ENCODE measurements at places on chromosomes 6 and 20.

- DNase-seq, result no peak
These were observed 125.1 kb upstream of the NXT1 start for GRCh38 chr20:23225407-23226060.

DNA sequence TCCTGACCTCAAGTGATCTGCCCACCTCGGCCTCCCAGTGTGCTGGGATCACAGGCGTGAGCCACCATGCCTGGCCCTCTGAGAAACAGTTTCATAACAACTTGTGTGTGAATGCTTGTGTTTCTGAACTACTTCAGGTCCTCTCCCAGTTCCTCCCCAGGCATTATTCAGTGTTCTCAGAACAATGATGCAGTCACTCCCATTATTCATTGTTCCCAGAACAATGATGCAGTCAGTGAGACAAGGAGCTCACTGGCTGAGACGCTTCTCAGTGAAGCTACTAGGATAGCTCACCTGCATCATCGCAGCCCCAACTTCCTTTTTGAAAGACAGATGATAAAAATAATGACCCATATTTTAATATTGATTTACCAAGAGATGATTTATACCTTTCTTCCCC, 71.5 kb downstream of the NDUFAF5 start:
- no peak for DNase-seq

DNA sequence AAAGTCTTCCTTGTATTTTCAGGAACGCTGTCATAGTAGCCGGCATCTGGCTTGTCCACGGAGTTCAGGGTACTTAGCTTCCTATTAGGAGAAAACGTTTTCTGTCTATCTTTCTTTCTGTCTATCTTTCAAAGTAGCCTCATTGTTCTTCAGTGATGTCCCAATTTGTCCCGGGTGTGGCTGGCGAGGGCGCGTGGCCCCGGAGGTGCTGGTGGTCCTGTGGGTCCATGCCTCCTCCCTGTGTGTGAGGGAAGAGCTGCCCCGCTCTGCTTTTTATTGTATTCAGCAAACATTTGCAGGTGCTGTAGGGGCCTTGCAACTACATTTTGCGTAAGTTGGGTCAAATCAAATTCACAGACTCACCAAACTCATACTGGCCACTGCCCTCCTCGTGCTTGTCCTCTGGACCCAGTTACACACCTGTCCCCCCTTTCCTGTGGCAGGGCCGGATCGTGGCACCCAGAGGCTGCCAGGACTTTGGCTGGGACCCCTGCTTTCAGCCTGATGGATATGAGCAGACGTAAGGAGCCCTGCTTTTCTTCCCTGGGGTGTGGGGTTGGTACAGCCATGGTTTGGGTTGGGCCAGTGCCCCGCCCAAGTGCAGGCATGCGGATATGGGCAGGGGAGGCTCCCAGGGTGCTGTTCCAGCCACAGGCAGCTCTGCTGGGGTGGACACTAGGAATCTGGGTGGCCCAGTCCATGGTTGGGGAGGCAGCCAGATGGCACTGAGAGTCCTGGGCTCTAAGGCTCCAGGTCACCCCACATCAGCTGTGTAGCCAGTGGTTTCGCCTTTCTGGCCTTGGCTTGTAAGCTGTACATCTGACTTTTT, 12.3 kb downstream of the ITPA start:
- no peak for DNase-seq

DNA sequence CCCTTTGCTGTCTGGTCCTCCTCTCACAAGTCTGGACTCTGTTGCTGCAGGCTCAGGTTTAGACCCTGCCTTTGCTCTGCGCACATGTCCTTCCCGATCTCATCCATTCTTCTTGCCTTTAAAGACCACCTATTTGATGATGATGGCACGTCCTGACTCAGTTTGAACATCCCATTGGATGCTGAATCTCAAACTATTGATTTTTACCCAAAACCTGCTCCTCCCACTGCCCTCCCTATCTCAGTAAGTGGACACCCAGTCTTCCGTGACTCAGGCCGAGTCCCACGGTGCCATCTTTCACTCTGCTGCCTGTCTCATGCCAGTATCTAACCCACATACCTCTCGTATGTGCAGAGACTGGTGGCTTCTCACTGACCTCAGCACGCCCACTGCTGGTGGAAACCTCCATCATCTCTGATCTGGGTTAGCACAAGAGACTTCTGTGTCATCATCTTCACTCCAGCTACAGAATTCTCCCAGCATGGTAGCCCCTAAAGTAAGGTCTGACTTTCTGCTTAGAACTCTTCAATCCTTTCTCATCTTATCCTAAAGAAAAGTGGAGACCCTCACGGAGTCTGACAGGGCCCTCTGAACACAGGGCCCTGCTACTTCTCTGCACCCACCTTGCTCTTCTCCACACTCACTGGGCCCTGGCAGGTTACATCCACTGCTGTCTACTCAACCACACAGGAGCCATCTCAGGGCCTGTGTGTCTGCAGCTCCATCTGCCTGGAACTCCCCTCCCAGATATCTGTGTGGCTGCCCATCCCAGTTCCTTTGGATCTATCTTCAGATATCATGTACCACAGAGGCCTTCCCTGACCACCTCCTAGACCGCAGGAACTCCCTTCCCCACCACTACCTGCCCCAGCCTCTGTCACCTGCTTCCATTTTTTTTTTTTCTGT, 387.1 kb upstream of the AGPAT4 start:
- DNase-seq, result no peak

- DNase-seq, result no peak
These were observed 113.6 kb downstream of the TRERF1 start for GRCh38 chr6:42337985-42338743.

DNA sequence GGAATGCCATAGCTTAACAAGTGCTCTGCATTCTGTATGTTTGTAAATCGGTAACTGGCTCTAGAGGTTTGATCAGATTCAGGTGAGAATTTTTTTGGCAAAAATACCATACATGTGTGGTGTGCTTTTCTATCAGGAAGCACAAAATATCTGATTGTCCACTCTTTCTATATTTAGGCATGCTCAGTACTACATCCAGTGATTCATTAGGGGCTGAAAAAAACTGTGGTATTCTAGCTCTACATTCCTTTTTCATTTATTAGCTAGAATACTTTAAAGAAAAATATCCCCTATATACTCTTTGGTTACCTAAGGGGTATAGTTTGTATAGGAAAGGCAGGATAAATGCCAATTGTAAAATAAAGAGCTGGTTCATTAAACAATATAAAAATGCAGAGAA, 10.6 kb upstream of the ELOVL2 start:
- no peak for DNase-seq

DNA sequence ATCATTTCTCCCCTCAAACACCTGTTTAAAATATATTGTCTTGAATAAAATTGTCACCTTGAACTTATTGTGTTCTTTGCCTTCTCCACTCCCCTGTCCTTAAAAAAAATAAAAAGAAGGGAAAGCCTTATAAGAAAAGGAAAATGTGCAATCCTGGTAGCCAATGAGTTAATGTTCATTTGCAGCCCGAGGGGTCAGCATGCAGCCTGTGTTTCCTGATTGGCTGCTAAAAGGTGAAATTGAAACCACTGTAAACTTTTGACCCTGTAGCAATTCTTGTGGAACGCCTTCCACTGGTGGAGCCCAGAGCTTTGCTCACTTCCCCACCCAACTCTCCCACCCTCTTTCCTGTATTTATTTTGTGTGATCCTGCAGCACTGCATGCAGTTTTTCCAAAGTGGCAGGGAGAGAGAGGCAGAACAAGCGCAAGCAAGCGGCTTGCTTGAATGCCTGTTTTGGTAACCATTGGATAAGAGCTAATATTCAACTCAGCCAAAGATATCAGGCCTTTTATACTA, 74.9 kb downstream of the NCOA3 start:
- no peak for DNase-seq

DNA sequence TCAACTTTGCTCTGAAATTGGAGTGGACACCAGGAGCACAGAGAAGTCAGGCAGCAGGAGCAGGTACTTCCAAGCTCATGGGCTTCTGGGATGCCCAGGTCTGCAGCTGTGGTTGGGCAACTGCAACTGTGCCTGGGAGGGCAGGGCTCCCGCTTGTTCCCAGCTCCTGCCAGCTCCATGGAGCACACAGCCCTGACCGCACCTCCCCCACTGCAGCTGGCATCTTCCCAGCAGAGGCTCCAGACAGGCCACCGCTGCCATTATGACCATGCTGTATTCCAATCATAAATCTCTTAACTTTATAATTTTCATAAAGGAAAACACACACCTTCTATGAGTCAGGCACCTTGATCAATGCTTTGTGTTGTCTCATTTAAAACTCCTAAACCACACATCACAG, 36.9 kb downstream of the STK38 start:
- no peak for DNase-seq

DNA sequence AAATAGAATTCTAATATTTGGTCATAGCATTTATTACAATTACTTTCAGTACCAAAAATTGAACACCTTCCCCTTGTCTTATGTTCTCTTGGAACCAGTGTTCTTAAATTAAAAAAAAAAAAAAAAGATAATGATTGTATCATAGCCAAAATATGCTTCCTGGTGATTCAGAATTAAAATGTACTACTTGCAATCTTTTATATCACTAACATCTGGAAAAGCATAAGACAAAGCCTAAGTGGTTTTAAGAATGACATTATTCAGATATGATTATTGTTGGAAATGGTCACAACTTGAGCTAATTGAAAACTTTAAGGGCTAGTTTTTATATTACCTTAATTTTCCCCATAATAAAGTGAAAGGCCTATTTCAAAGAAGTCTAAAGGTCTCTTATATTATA, 493.3 kb upstream of the MARCKS start:
- no peak for DNase-seq

GRCh38 chr6:96065213-96065612, 49.4 kb downstream of the FUT9 start:
- no peak for DNase-seq

DNA sequence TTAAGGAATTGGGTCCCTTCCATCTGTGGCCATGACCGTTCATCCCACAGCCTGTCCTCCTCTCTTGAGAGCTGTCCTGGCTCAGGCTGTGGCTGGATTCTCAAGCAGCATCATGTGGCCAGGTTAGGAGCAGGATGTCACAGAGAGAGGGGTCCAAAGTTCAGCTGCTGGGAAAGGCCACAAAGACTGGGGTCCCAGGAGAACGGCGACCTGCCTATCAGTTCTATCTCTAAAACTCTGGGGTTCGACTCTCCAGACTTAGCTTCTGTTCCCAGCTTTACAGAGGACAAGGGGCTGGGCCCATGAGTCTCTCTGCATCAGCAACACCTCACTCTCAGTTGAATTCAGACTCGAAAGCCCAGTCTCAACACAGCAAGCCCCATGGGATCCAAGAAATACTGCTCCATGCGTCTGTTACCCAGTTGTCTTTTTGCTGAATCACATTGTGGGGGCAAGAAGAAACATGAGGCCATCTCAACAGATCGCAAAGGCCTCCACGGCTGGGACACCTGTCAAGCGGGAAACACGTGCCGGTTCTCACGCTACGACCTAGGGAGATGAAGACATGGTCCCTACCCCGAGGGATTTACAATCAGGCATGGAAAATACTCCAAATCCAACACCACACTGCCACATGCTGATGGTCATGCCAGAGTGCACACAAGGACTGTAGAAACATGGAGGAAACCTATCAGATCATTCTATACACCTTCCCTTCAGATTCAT, 95.4 kb downstream of the SLC22A23 start:
- no peak for DNase-seq

DNA sequence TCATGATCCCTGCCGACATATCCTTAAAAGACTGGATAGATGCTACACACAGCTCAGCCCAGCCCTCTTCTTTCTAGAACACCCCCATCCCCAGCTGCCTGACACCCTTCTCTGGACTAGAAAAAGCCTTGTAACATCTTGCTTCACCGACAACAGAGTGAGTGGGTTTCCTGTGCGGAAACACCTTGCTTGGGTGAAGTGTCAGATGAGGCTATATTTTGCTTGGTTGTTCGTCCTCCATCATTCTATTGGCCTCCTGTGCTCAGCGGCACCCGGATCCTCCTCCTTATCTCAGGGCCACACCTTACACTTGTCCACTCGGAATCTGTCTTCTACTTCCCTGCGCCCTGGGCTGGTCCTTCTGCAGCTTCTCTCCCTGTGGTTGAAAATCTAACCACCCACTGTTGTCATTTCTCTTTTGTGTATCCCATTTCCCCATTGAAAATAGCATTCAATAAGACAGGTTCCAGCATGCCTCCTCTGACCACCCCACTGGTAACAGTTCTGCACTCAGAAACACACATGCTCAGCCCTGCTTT, 101.3 kb upstream of the MLN start:
- DNase-seq, result no peak

DNA sequence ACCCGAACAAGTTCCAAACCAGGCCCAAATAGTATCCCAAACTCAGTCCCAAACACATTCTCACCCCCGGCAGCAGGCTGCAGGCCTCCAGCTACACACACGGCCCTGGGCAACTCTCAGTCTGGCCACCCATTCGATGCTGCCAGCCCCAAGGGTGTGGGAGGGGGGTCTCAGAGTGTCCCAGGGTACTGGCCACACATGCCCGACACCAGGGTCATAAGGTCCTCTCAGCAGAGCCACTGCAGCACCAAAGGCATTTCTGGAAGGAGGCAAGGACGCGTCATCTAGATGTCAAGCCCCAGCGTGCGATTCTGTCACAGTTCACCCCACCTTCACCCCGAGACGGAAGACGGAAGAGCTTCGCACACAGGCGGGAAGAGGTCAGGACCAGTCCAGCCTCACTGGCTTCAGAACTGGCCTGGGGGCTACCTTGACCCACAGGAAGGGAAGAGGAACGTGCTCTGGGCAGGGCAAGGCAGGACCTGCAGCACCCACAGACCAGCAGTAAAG, 9.5 kb downstream of the MYL9 start:
- DNase-seq, result no peak

DNA sequence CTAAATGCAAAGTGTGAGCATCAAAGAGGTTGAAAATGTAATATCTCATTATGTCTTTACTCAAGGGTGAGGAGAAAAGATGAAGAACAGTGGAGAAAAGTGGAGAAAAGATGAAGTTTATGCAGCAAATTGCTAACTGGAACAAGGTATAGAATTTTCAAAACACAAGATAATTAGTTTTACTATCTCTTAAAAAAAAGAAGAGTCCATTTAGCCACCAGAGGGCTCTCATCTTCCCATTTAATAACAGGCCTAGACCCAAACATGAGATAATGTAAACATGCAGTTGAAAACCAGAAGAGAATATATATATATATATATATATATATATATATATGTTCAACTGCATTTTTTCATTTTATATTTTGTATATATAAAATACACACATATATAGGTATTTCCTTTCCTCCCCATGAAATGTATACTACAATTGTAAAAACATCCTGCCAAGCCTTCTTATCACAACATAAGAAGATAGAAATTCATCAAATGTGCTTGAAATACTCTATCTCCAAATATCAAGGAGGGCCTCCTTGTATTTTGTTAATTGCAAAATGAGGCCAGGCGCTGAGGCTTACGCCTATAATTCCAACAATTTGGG, 78.4 kb downstream of the ADTRP start:
- DNase-seq, result peak; percentile 34

GRCh38 chr20:33612001-33612400, 50.1 kb upstream of the C20orf144 start:
- DNase-seq, result no peak

- no peak for DNase-seq
These were observed 91.7 kb downstream of the SLC35B3 start for GRCh38 chr6:8343600-8343999.

GRCh38 chr6:129605967-129606366, 104.0 kb downstream of the ARHGAP18 start:
- no peak for DNase-seq

GRCh38 chr6:90216072-90216977, 80.3 kb downstream of the BACH2 start:
- no peak for DNase-seq

GRCh38 chr6:166500246-166500645, 86.2 kb downstream of the RAMACL start:
- DNase-seq, result no peak

Data from SK-N-MC (cell line).